NCI-H1930 (cell line): ENCODE measurements at places on chromosomes 12 and 14.

GRCh38 chr12:32727237-32727636 lies 28.5 kb downstream of the YARS2 start:
- no peak for DNase-seq

DNA sequence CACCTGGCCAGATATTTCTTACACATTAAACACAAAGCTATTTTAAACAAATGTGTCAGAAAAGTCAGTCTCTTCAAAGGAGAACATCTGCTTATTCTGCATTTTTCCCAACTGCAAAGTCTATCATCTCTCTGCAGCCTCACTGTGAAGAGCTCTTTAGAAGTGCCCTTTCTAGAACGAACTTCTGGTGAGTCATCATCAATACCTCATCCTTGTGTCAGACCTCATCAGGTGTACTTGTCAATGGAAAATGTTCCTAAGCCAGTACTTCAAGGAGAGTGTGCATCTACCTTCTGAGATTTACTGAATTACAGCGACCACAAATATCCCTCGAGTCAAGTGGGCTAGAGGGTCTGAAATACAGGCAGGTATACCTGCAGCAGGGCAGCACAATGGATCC lies 457.3 kb downstream of the LRIG3 start:
- no peak for DNase-seq

DNA sequence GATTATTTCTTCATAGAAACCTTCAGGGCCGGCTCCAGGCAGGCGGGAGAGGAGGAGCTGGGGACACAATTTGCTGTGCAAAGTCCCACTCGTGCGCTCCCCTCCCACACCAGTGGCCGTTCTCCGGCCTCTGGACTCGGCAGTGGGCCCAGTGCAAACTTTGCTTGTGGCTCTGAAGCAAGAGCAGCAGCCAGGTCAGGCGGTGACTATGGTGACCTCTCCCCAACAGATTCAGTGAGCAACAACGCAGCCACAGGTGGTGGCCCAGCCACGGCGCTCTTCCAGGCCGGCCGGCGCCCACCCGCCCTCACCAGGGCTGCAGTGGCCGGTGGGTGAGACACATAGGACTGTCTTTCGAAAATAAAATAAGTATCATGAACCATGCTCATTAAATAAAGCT lies 29.5 kb downstream of the VPS37B start:
- DNase-seq: no peak

DNA sequence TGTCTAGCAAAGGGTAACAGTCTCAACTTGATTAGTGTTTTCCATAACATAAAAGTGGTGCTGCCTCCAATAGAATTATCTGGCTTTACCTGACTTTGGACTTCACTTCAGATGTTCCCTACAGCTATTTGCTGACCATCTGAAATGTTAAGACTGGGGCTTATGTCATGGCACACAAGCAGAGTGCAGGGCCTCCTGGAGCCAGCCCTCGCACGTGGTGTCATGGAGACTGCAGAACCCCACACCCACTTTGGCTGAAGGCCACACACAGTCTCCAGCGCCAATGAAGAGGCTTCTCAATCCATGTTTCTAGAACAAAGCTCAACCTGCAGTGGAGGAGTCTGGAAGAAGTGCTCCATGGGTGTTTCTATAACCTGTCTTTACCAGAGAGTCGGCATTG lies 169.6 kb upstream of the FRMD6 start:
- DNase-seq: no peak

- no peak for DNase-seq
These were observed 51.9 kb upstream of the KCNMB4 start for GRCh38 chr12:70314145-70314544.

GRCh38 chr12:770479-770878 lies 18.1 kb downstream of the WNK1 start:
- DNase-seq: no peak

DNA sequence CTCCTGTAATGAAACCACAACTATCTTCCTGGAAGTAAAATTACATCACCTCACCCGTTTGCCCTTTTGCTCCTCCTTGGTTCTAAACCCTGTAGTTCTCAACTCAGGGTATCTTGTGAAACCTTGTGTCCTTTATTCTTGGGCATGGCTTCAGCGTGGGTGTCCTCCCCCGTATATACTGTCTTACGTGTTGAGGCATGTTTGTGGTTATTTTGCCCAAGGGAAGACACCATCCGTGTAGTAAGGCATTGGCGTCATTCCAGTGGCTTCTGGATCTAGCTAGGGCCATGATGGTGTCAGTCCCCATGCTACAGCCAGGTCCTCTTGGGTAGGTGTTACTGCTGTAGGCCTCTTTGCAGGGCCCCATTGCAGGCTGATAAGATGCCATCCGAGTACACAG lies 115.4 kb downstream of the ZFP36L1 start:
- DNase-seq: no peak

GRCh38 chr14:56412468-56413434 lies 166.8 kb upstream of the TMEM260 start:
- no peak for DNase-seq

DNA sequence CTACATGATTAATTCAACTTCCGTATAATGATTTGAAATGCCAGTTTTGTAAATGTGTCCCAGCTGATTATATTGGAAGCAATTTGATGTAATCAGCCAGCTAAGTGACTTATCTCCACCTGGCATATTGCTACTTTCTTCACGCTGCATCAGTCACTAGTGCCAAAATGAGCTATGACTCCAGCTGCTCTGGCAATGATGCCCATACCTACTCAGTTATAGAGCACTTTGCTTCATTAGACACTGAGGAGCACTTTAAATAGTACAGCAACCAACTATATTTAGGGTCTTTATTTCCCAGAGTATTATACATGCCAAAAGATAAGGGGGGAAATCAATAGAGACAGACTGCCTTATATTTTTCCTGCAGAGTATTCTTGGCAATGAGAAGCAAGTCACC lies 67.9 kb upstream of the LIN7A start:
- DNase-seq: no peak

DNA sequence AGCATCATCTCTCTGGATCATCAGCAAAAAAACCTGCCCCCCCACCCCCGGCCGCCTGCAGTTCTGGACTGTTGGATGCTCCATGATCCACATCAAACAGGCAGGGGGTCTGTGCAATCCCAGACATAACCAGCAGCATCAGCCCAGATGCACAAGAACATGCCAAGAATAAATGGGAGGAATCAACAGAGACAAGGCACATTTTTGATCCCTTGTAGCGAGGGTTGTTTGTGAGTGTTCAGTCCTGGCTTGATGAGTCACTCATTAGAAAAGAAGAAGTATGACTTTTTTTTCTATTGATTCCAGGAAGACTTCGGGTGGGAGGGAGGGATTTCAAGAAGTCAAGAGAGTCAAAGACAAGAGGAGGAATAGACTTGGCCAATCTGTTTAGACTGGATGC lies 244.2 kb downstream of the KSR2 start:
- no peak for DNase-seq

DNA sequence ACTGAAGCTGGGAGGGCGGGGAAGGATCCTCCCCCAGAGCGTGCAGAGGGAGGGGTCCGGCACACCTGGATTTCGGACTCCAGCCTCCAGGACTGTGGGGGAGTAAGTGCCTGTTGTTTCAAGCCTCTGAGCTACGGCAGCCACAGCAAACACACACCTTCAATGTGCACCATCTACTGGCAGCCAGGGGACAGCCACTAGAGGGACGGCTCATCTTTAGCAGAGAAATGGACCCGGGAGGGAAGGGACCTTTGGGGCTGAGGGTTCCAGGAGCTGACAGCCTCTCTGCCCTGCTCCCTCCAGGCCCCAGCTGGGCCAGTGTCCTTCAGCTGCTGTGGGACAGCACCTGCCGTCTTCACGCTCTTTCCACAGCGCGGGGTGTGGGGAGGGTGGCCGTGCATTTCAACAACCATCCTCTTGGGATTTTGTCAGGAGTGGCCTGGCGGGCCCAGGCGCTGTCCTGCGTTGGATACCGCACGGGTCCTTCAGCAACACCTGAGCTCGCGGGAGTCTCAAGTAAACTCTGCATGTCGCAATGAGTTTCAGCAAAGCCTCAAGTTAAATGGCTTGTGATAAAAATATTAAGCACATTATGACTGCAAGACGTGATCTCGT lies 209.2 kb upstream of the C14orf180 start:
- no peak for DNase-seq

- DNase-seq: no peak
These were observed 138.1 kb upstream of the MED13L start for GRCh38 chr12:116415408-116416108.

DNA sequence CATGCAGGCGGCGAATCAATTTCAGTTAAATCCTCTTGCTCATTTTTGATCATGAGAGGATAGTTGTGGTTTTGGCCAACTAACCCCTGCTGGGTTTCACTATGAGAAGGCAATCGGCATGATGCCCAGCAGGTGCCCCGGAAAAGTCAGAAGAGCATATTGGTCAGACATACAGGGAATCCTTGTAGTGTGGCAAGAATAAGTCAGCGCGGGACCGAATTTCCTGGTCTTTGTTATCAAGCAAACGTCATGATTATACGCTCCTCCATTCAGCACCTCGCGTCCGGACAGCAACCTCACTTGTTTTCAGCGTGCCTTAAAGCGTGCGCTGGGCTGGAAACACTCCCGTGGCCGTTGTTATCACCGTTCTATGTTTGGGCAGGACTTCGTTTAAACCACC lies 1.8 kb downstream of the TBC1D30 start:
- no peak for DNase-seq

- no peak for DNase-seq
These were observed 4.9 kb downstream of the GPRC5A start for GRCh38 chr12:12896260-12896659.

DNA sequence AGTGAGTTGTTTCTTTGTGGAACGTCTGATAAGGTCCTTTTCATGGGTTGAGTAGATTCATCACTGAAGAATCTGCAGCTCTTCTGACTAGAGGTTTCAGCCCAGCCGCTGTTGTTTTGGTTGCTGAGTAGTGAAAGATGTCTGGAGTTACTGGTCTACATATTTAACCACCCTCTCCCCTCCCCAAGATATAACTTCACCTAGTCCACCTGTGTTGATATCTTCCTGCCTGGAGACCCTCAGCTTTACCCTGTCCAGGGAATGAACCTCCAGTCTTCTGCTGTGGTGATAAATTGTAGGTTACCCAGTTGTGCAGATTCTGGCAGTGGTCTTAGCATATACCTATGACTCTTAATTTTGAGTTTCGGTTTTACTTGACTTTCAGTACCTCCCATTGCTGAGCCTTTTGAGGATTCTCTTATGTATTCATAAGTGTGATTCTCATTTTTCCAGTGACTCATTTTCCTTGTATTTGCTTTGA lies 62.9 kb downstream of the CCDC91 start:
- DNase-seq: no peak

DNA sequence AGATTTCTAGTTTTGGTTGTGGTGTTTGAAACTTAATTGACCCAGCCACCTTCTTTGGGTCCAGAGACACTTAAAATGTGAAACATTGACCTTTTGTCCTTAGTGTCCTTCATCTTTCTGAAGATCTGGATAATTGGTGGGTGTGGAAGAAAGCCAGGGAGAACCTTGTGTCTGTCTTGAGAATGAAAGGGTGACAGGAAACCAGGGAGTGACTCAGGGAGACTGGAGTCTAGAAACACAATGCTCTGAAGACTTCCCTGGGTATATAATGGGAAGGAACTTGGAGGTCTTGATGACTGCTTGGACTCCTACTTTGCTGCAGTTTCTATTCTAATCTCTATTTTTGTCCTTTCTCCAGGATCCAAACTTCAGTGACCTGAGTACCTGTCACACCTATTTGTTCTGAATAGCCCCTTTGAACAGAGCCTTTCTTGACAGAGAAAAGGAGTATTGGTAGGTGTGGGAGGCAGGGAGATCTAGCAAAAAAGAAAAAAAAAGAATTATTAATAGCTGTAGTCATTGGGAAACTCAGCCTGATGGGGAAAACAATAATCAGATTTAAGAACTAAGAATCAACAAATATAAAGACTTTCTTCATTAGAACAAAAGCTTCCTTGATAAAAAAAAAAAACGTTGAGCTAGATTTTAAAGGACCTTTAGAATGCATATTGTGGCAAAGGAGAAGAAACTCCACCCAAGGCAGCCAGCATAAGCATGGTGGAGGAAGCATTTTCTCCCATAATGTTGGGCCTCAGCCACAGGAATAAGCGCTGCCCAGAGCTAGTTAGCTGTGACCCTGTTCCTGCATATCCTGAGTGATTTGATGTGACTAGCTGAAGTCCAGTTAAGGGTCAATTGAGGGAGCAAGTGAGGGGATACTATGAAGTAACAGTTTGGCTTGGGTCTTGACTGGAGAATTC lies 77.9 kb upstream of the HOXC13 start:
- no peak for DNase-seq

DNA sequence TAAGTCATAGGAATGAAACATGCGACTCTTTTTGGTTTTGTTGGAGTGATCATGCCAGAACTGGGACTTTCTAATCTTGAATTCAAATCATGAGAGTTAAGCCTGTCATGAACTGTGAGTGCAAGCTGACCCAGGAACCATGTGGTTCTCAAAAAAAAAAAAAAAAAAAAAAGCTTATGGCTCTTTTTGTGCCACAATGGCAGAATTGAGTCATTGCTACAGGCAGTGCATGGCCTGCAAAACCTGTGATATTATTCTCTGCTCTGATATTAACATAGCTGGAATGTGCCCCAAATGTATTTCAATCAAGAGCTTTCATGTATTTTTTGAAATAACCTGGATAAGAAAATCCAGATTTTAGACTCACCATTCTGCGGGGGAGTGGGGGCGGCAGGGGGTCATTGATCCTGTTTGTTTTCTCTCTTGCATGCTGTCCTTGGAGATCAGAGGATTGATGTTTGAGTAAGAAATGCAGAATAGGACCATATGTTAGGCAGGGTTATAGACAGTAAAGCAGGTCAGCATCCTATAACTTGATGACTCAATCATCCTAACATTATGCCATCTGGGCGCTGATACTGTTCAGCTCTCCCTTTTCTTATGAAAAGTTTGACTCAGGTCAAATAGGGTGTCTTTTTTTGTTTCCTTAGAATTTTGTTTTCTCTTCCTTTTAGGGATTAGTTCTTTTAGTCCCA lies 797.4 kb downstream of the DIO2 start:
- DNase-seq: no peak

DNA sequence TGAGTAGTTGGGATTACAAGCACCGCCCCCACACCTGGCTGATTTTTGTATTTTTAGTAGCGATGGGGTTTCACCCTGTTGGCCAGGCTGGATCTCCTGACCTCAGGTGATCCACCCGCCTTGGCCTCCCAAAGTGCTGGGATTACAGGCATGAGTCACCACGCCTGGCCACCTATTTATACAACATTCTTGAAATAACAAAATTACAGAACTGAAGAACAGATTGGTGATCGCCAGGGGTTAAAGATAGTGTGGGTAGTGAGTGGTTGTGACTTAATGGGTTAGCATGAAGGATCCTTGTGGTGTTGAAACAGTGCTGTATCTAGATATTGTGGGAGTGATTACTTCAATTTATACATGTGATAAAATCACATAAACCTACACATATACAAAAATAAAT lies 7.4 kb downstream of the GLIPR1L1 start:
- DNase-seq: no peak

GRCh38 chr12:52945389-52946232 lies 3.3 kb upstream of the KRT18 start:
- no peak for DNase-seq

DNA sequence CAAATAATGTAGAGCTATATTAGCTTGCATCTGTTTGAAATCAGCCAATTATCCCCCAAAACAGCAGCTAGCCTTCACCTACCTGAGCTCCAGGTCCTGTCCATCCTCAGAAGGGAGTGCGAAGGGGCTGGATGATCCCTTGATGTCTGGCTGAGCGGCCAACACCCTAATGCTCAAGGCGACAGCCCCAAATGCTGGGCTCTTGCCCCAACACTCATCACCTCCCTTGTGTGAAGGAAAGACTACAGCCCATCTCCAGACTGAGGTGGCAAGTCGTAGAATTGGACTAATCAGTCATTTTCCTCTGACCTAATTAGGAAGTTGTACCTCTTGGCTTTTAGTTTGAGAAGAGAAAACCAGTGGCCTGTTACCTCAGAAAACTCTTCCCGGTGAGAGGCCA lies 16.3 kb upstream of the MDM1 start:
- DNase-seq: no peak

GRCh38 chr12:65643595-65644386 lies 180.5 kb upstream of the HMGA2 start:
- DNase-seq: no peak
